ENCODE measurements at places on chromosomes 6 and 20.
A peak's percentile ranks its signal among the peaks of the same experiment; 100 is the strongest.

DNA sequence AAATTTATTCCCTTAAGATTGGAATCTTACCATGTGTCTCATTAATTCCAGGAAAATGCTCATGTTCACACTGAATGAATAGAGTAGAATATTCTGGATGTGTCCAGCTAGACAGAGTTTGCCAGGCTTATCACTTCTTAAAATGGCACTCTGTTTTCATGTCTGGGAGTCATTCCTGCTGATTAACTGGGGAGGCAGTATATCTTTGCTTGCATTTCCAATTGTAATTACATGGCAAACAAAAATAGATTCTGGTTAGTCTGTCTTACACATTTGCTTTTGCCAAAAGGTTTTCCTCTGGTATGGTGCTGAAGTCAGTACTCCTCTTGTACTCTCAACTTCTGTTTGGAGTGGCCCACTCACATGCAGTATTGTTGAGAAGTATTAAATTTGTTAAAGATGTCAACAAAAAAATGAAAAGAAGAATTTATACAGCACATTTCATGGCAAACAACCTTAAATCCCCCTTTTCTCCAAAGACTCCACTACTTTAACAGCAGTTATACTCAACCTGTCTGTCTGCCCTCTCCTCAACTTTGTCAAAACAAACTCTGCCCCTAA is 70.2 kb downstream of the TENT5A start:
- no peak for DNase-seq

DNA sequence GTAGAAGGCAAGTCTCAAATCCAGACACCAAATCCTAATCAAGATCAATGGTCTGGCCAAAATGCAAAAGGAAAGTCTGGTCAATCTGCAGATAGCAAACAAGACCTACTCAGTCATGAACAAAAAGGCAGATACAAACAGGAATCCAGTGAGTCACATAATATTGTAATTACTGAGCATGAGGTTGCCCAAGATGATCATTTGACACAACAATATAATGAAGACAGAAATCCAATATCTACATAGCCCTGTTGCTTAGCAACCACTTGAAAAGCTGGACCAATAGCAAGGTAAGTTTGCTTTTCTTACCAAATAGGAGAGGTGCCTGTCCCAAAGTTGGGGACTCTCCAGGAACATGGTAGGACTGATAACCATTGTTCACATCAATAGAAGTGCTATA is 2.0 kb downstream of the SEMG2 start:
- DNase-seq, result no peak

GRCh38 chr20:47713878-47714450 is 71.3 kb downstream of the SULF2 start:
- peak; percentile 28 for DNase-seq

DNA sequence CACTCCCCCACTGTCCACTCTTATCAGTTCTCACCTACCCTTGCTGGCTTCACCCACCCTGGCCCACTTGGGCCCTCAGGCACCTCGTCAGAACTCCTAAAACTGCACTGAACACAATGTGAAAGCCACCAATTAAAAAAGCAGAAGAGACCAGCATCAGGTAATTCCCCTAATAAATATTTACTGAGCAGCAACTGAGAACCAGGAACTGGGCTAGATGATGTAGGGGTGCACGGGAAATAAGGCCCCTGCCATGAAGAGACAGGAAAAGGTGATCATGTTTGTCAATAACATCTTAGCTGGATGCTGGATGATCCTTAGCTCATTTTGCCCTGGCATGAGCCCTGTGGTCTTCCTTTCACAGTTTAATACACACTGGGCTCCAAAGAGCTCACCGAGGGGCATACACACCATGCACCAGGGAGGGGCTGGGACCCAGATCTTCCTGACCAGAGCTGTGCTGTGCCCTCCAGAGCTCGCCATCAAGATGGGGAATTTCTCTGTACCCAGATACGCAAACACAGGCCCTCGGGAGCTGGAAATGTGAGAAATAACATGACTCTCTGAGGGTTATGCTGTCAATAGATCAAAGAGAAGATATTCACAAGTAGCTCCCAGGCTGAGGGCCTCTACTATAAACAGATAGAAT is 113.6 kb upstream of the SLC22A16 start:
- no peak for DNase-seq

DNA sequence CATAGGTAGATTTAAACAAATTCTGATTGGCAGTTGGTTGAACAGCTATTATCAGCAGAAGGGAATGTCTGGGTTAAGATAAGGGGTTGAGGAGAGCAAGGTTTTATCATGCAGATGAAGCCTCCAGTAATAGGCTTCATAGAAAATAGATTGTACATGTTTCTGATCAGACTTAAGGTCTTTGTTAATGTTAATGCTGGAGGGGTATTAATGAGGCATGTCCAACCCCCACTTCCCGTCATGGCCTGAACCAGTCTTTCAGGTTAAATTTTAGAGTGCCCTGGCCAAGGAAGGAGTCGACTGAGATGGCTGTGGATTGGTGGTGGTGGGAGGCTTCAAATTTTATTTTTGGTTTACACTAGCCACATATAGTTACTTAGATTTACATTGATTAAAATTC is 3.4 kb downstream of the CLPSL1 start:
- DNase-seq, result no peak

GRCh38 chr6:140979642-140980091 is 1153.1 kb upstream of the GJE1 start:
- no peak for DNase-seq

DNA sequence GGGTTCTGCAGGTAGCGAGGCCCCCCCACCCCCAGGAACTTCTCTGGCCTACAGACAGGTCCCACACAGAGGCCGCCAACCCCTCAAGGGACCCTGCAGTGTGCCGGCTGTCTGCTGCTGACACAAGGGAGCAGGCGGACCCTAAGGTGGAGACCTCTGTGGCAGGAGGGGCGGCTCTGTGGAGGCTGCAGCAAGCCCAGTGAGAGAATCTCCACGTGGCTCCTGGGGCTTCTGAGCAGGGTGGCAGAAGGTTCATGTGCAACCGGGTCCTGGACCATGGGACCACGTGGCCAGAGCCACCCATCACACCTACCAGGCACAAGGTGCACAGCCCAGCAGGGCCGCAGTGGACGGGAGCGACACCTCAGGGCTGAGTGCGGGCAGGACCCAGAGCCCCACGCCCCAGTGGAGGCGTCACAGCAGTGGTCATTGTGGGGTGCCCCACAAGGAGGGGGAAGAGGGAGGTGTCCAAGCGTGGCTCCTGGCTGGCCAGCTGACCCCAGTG is 4.3 kb downstream of the ARFRP1 start:
- DNase-seq, result no peak

- DNase-seq, result no peak
These were observed 32.5 kb upstream of the TMEM244 start for GRCh38 chr6:129893640-129894039.

DNA sequence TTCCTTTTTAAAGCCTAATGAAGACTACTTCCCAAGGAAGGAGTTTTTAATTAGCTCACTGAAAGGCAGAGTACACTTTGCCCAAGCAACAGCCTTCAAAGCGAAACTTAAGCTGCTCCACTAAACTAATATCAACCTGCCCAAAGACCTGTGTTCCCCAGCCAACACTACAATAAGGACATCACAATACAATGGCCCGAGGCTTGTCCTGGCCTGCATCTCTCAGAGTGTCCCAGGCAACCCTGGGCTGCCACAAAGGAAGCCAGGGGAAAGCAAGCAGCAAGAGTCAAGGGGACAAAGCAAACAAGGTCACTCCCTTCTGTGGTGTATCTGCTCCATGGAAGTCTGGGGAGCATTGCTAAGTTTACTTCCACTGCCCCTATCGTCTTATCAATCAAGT is 52.3 kb downstream of the PIGU start:
- DNase-seq, result no peak

DNA sequence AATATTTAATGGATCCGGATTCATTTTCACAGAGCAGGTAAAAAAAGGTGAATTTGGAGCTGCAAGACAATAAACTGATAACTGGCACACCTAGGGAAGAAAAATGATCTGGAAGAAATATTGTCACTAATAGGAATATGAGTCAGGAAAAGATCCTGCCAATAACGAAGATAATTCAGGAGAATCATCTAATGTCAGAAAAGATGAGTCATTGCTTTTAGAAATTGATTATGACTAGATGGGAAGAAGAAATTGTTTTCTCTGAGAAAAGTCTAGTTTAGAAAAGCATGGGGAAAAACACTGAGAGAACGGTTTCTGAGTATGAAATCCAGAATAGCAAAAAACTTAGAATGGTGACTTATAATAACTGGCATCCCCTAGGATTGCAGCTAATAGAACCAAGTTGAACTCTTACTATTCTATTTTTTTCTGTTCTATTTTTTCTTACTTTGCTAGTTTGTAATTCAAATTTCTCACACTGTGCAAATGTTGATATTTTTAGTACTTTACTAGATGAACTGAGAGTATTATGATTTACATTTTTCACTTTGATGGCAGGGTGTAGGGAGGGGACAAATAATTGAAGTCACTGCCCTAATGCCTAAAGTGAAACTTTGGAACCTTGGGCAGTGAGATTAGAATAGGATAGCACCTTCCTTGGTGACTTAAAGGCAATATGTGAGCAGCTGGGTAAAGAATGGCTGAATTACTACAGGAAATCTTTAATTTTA is 38.2 kb upstream of the SUPT3H start:
- DNase-seq, result no peak

- no peak for DNase-seq
These were observed 2.0 kb upstream of the THBS2 start for GRCh38 chr6:169255643-169256042.

DNA sequence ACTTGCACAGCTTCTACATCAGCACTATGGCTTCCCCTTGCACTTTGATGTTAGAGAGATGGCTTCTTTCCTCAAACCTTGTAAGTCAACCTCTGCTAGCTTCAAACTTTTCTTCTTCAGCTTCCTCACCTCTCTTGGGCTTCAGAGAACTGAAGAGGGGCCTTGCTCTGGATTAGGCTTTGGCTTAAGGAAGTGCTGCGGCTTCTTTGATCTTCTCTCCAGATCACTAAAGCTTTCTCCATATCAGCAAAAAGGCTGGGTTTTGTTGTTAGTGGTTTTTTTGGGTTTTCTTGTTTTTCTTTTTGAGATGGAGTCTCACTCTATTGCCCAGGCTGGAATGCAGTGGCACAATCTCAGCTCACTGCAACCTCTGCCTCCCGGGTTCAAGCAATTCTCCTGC is 24.0 kb downstream of the CDK5RAP1 start:
- DNase-seq, result no peak

DNA sequence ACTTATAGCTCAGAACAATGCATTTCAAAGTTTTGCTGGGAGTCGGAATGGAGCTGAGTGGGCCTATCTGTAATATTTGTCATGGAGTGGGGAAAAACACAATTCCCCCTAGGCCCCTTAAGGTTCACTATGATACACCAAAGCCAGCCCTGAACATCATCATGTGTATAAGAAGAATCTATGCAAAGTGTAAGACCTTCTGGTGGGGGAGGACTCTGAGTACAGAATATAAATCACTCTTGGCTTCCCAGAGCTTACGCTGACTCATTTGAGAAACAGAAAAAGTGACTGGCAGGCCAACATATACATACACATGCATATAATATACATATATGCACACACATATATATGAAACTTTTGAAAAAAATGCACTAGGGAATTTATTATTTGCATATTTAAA is 54.1 kb upstream of the UBR2 start:
- no peak for DNase-seq
